ENCODE measurements at places on chromosomes 2 and 18.
A peak's percentile ranks its signal among the peaks of the same experiment; 100 is the strongest.

GRCh38 chr2:192196421-192197194, 1.9 kb upstream of the TMEFF2 start:
- DNase-seq: no peak

DNA sequence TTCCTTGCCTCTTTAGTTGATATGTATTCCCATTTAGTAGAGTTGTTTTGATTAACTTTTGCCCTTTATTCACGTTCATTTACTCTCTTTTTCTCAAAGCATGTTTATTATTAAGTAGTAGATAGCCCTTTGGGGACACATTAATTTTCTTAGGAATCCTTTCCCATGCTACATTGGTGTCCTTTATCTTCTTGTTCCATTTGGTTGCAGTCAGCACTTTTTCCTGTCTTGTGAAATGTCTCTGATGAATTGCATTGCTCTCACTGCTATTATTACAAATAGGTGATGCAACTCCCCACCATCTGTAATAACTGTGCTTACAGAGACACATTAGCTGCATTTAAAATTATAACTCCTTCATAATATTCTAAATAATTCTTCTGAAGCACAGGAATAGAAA, 428.5 kb upstream of the CNTNAP5 start:
- no peak for DNase-seq

DNA sequence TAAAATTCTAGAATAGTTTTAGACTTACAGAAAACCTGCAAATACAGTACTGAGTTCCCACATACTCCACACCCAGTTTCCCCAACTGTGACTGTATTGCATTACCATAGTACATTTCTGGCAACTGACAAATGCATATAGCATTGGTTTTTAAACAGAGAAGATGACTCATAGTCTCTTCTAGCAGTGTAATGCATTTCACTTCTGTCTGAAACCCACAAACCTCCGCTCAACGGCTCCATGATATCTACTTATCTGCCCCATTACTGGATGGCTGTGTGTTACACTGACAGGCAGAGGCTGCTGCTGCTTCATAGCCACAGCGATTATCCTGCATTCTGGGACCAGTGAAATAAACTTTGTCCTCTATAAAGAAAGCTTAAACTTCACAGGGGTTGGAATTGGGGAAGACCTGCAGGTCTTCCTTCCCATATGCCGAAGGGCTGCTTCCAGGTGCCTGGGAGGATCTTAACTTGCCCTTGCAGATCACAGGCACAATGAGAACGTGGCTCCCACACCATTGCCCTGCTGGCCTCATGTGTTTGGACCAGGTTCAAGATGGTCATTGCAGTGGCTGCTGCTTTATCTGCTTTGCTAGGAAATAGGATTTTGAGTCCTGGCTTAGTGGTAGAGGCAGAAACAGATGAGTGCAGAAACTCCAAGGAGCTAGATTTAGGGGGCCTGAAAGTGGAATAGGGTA, 742.6 kb upstream of the HS6ST1 start:
- DNase-seq: peak; percentile 61

DNA sequence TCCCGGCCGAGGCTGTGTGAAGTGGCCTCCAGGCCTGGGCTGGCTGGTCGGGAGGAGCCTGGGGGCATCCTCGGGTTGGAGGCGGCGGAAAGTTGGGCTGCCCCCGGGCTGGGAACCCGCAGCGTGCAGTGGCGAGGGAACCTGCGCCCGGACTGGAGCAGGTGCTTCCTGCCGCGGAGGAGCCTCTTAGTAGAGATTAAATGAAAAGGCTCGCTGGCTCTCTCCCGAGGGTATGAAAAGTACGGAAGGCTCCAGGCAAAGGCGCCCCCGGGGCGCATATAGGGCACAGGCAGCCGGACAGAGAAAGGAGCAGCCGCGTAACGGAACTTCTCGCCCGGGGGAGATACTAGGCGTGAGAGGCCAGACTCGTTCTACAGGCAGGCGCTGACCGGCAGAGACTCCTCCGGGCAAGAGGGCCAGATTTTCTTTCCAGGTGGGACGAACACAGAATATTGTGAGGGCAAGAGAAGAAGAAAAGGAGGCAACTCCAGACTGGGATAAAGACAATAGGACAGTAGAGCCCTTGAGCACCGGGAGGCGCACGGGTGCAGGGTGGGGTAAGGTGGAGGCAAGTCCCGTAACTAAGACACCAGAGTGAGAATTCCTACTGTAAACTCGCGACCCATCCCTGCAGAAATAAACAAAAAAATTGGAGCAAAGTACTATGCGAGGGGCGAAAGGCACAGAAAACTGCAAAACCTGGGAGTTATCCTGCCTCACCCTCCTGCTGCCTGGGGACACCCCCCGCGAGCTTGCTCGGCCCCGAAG, 816 bp downstream of the CDH2 start:
- no peak for DNase-seq

- no peak for DNase-seq
These were observed 70.9 kb downstream of the LRRFIP1 start for GRCh38 chr2:237698358-237698694.

GRCh38 chr2:30235008-30235655, 3.8 kb downstream of the LBH start:
- DNase-seq: no peak

DNA sequence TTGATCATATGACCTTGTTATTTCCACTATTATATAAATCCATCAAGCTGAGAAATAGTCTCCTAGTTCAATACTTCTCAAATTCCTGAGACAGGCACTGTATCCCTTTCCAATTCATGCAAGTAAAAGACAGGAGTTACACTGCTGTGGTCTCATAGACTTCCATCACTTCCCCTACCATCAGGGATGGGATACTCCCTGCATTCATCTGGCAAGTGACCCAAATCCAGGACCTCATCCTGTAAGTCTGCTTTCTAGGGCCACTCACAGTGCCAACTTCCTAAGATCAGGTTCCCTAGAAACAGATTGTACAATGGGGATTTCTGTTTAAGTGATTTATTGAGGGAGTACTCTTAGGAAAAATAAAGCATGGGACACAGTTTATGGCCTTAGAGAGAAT, 424.0 kb upstream of the CDH7 start:
- no peak for DNase-seq

DNA sequence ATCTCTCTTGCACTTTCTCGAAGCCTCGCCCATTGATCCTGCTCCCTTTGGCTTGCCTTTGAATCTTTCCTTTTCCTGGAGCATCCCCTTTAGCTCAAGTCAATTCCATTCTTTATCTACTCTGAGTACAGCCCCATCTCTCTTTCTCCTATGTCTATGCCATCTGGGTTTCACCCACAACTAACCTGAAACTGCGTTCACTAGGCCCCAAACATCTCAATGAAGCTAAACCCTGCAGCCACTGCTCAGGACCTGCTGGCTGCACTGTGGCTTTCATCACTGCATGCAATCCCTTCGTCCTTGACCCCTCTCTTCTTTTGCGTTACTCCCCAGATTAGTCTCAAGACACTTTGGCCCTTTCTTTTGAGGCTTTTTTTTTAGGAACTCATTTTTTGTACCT, 81.6 kb upstream of the CYRIA start:
- no peak for DNase-seq

- no peak for DNase-seq
These were observed 160.2 kb downstream of the PMAIP1 start for GRCh38 chr18:60060026-60060425.

DNA sequence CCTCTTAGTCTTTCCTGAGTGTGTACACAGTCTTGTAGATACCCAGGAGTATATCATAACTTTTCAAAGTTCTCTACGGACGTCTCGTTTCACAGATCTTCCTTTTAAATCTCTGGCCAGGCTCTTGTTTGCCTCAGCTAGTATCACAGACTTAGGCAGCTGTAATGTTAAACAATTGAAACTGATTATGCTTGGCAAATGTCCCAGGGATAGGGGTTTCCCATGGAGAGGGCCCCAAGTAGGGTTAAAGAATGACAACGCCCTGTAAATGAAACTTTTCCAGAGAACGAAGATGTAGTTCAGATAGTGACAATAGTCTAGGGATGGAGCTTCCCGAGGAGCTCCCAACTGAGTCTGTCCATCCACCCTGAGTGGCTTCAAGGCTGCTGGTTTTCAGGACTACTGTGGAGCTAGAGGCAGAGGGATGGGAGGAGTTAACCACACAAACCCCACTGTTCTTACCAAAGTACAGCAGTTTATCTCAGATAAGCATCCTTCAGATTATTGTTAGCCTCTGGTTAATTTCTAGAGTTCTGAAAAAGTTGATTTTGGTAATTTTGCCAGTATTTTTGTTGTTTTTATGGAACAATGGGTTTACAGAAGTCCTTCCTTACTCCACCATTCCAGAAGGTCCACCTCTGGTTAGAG, 9.1 kb downstream of the NEURL3 start:
- DNase-seq: peak; percentile 73

GRCh38 chr2:70984576-70985282, 6.3 kb downstream of the ANKRD53 start:
- DNase-seq: peak; percentile 80

DNA sequence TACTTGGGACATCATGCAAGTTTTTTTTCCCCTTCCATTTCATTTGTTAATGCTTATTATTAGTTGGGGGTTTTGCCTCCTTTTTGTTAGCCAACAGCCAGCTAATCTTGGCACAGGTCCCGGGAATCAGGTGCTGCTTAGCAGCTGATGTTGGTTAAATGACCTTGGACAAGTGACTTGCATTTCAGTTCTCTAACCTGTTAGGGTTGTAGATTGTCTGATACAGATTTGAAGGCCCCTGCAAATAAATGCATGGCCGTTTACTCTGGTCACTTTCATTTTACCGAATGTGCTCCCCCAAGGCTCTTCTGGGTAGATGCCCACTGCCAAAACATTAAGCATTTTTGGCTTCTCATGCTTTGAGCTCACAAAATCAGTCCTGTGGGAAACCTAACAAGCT, 120.9 kb downstream of the SPTBN1 start:
- DNase-seq: no peak

DNA sequence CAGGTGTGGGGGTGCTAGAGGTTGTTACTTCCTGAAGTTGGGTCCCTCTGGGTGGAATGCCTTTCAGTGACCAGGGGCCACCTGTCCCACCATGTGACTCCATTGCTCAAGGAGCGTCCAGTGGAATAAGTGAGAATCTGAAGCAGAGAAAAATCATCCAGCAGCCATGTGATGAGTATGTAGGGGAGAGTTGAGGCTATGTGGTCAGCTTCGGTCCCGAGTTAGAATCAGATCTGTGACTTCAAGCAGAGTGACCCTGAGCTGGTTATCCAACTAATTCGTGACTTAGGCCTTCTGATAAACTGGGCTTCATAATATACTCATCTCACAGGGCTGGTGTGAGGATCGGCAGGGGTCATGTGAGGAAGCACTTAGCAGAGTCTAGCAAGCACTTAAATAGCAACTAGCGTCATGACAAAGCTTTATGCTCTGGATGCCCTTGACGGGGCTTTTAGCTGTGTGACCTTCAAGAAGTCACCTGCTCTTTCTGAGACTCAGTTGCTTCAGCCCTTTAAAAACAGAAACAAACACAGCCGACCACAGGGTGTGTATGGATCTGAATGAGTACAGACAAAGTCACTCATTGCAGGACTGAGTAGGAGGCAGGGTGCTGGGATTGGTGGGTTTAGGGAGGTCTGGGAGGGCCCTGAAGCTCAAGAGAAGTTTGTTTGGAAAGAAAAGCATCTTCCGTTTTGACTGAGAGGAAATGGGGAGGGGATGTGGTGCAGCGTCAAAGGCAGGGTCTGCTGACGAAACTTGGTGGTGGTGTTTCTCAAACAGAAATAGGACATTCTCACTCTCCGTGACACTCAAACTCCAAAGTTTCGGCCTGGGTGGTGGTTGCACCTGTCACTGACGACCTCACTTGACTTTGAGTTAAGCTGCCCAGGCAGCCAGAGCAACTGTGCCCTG, 264.0 kb upstream of the CXCR4 start:
- DNase-seq: peak; percentile 6
